ENCODE measurements at places on chromosomes 16 and 17.

DNA sequence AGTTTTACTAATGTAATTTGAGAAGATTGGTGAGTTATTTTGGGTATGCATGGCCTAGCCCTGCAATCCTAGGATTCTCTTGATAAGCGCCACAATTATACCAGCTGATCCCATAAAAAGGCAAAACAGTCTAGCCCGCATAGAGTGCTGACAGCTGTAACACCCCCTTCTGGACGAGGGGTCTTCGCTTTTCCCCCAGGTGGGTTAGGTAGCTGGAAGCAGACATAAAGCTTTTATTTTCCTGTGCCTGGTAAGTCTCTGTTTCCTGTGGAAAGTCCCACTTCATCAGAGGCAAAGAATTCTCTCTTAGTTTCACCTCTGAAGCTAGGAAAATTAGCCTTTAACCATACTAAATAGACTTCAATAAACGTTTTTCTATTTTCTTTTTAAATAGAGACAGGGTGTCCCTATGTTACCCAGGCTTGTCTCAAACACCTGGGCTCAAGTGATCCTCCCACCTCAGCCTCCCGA lies 108.3 kb downstream of the YPEL2 start:
- no peak for DNase-seq

GRCh38 chr16:84404936-84405639 lies 36.8 kb downstream of the ATP2C2 start:
- no peak for DNase-seq

- peak; percentile 70 for DNase-seq
Measured at GRCh38 chr17:77444628-77444983, 303.8 kb downstream of the SEC14L1 start.

- DNase-seq = peak; percentile 81
Measured at GRCh38 chr17:7034955-7035590, 742 bp upstream of the SLC16A13 start.

GRCh38 chr17:62014526-62014925 lies 50.6 kb downstream of the MED13 start:
- no peak for DNase-seq

DNA sequence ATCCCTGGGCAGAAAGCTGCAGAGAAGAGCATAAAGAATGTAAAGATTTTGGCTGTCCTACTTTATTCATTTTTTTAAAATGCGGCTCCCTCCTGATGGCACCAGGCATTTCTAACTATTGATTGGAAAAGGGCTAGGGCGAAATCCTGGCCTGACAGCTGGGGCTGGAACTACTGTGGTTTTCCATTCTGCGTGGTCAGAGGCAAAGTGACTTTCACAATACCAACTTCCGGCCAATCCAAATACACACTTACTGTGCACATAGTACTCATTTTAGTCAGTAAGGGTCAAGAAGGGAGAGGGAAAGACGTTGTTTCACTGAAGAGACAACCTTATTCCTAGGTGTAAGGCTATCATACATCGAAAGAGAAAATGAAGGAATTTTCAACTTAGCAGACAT lies 113.8 kb upstream of the PMFBP1 start:
- DNase-seq = no peak

GRCh38 chr17:82272495-82273326 lies 789 bp downstream of the CSNK1D start:
- peak; percentile 75 for DNase-seq

- no peak for DNase-seq
Measured at GRCh38 chr17:32813021-32813420, 63.9 kb downstream of the MYO1D start.

DNA sequence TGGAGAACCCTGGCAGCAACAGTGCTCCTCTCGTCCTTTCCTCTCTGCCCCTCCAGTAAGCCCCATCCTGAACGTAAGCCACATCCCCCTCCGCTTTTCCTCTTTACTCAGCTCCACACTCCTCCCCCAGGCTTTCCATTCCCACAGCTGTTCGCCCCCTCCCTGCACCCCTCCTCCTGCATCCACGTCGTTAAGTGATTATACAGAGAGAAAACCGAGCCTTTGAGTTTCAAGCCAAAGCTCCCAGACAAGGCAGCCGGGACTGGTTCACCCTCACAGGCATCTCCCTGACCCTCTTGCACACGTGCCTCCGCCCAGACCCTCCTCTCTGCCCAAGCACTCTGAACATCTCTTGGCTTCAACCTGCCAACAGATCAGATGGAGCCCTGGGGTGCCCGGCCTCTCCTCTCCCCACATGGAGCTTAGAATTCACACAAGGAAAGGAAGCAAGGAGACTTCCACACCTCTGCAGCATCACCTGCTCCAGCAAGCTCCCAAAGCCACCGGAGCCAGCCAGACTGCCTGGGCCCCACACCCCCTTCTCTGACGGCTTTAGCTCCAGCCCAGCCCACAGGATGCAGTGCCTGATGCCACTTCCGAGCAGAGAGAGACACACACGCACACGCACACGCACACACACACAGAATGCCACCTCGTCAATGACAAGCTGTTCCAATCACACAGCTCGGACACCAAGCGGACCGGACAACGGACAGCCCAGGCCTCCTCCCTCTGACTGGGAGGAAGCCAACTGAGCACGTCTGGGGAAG lies 99.9 kb upstream of the CCL2 start:
- DNase-seq = no peak

DNA sequence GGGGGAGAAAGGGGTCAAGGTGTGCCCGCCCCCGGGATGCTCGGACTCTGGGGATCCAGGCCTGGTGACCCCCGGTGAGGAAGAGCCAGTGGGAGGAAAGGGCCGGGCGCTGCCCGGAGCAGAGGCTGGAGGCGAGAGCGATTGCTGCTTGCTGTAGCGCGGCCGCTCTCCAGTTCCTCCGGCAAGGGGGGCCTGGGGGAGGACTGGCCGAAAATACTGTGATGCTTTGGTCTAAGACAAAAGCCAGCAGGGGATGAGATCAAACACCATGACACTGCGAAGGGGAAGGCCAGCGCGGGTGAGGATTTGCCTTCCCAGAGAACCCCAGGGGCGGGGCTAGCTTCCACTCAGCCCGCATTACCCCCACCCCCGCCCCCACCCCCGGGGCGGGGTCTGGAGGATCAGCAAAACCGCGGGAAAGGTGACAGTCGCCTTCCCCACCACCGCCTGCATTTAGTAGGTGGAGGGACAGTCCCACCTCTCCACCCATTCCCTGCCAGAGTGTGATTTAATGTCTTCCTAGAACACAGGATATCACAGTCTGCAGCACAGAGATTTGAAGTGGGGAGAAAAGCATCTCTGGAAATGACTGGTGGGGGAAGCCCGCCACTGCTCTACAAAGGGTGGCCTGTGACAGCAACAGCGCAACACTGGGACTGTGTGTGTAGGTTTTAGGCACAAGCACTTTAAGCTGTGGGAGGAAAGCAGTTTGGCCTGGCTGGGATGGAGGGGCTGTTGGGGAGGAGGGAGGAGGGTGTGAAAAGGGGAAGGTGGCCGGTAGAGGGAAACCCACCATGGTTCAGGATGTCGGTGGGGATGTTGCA lies 25.7 kb downstream of the MRC2 start:
- peak; percentile 93 for DNase-seq

DNA sequence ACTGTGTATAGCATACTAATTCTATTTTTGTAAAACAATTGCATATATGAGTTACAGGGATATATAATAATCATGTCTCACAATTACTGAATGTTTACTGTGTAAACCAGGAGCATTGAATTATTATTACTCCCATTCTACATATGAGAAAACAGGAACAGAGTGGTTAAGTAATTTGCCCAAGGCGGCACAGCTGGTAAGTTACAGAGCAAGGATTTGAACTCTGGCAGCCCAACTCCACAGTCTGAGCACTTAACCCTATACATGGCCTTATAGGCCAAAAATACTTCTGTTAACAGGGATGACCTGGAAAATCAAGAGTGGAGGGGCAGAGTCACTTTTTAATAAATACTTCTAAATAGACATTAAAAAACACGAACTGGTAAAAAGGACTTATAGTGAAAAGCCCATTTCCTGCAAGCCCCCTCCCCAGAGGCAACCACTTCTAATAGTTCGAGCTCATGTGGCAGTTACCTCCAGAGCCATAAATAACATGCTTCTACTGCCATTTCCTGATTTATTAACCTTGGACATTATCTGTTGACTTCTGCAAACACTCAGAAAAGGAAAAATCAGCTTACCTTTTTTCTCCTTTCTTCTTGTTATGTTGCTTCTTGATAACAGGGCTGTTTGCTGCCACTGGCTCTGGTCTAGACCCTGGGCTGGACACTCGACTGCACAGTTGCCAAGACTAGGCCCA lies 22.1 kb upstream of the ADGRG1 start:
- DNase-seq = no peak

- peak; percentile 74 for DNase-seq
Measured at GRCh38 chr17:41689497-41690299, 1.0 kb downstream of the EIF1 start.

DNA sequence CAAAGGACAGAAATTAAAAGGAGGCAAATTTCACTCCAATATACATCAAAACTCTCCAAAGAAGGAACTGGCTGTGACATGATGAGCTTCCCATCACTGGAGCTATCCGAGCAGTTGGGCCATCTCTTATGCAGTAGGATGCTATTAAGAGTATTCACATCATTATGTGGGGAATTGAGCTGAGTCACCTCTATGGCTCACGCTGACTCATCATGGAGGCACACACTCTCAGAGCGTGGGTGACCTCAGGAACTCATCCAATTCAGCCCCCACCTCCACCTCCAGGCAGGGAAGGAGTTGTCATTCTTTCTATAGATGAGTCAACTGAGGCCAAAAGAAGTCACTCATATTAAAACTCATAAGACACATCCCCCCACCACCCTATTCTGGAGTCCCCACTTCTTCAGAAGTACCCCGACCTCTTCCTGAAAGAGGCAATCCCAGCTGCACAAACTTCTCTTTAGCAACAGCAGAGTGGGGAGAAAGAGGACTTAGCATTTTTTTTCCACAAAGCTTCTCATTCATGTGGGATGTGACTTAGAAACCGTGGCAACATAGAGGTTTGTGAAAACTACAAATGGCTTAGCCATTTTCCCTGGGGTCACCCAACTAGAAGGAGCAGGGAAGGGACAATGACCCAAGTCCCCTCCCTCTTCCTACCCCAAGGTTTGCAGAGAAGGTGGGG lies 32.5 kb downstream of the ABCC12 start:
- DNase-seq = peak; percentile 80
